Omental fat pad (tissue), 4 donors: ENCODE measurements at places on chromosomes 16 and 17. TPM values are rescaled to one million over a fixed set of nuclear protein-coding genes. Genes with fewer than 3 reads are reported as not detected.

DNA sequence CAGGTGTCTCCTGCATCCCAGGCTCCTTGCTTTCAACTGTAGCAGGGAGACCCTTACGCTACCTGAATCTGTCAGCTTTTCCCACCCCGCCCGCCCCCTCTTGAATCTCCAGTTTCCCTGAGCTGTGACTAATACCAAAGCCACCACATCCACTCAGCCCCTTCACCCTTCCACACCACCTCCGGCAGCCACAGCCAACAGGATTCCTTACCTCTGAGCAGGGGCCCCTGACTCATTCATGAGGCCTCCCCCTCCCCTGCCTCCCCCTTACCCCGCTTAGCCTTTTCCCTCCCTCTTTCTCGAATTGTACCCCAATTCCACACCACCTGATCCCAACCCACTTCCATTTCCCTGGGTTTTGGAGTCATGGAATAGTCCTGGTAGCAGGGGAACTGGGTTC, 2.3 kb downstream of the STX1B start:
- no peak for DNase-seq

DNA sequence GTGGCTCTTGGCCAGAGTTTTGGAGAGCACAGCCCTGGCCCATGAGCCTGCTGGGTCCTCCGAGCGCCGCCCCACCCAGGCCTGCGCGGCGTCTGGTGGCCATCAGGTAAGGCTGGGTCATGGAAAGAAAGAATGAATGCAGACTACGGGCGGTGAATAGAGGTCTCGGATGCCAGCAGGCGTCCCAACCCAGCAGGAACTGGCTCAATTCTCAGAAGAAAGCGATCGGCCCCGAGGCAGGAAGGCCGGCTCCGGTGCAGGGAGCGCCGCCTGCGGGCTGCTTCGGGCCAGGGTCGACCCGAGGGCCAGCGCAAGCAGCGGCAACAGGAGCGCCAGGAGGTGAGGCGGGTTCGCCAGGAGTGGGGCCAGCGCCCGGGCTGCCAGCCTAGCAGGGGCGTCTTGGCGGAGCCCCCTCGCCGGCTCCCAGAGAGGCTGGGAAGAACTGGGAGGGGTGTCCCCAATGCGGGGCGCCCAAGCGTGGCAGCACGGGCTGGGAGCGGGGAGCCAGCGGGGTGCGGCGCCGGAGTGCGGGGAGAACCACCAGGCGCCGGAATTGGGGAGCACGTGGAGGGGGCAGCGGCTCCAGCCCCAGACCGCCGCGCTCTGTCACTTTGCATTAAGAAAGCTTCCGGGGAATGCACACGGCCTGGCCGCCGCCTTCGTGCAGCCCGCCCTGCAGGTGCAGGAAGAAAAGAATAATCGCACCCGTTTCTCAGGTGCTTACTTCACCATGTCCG, 7.1 kb upstream of the TMC5 start:
- DNase-seq = no peak

PRR35 gene
- total RNA-seq = not detected

NACA2 gene
- not detected for total RNA-seq
